CD4-positive, CD25-positive, alpha-beta regulatory T cell (primary cell): ENCODE measurements at places on chromosomes 4 and X. TPM values are rescaled to one million over a fixed set of nuclear protein-coding genes. Genes with fewer than 3 reads are reported as not detected.

DNA sequence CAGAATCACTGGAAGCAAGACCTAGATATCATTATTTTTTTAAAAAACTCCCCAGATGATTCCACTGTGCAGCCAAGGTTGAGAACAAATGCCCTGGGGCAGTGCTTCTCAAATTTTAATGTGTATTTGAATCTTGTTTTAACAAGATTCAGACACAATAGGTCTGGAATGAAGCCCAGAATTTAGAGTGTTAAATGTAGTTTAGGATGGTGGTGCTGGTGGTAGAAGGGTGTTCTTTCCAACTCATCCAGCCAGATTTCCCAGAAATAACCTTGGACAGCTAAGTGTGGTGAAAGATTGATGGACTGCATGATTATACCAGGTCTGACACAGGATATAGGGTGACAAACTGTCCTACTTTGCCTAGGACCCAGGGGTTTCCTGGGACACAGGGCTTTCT is 120.1 kb upstream of the MED14 start:
- DNase-seq = no peak

DNA sequence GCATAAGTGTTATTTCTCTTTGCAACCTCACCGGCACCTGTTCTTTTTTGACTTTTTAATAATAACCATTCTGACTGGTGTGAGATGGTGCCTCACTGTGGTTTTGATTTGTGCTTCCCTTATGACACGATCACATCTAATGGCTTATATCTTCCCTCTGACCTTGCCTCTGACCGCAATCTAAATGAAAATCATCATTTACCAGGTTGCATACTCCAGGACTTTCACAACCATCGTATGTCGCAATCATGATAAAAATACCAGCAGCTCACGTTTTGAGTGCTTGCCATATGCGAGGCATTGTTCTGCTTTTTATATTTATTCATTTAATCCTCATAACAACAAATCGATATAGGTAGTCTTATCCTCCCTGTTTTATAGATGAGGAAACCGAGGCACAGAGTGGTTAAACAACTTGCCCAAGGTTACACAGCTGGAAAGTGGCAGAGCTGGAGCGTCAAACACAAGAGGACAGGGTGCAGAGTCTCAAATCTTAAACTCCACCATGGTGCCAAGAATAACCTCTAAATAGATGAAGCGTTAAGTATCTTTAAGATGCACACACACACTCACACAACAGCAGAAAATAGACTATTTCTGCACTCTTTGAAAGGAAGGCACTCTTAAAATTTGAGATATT is 102.2 kb downstream of the SEL1L3 start:
- no peak for DNase-seq

- no peak for DNase-seq
Observed at GRCh38 chr4:26021417-26022345, 107.7 kb downstream of the SMIM20 start.

- no peak for DNase-seq
Observed at GRCh38 chrX:119505945-119506344, 37.7 kb downstream of the SLC25A5 start.

SPIN2A gene
- polyA plus RNA-seq = not detected

DSPP gene
- not detected for polyA plus RNA-seq
